ENCODE measurements at places on chromosomes 6 and 20.

- DNase-seq: no peak
Measured at GRCh38 chr6:45442716-45443115, 65.0 kb upstream of the SUPT3H start.

DNA sequence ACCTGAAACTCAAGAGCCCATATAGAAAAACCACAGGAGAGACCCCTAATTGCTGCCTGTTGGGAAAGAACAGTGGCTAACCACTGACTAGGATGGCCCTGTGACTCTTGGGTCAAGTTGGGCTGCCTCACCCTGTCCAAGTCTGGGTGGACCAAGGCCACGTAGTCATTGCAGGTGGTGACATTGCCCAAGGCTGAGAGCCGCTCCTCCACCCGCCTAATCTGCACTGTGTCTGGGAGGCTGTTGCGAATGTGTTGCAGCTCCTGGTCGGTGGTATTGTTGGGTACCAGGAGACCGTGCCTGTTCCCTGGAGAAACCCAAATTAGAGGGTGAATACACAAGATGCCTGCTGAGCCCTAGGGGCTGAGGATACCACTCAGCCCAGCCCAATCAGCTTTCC is 2.6 kb upstream of the MMP24OS start:
- no peak for DNase-seq

- DNase-seq: no peak
Measured at GRCh38 chr6:106534004-106534403, 95.3 kb downstream of the RTN4IP1 start.

- DNase-seq: no peak
Measured at GRCh38 chr6:5307058-5307457, 45.7 kb downstream of the FARS2 start.

- DNase-seq: no peak
Measured at GRCh38 chr6:140182821-140183220, 808.4 kb upstream of the CITED2 start.

- no peak for DNase-seq
Measured at GRCh38 chr20:35317416-35318210, 25.4 kb upstream of the FAM83C start.

- DNase-seq: no peak
Measured at GRCh38 chr6:89501222-89501621, 68.3 kb downstream of the ANKRD6 start.

GRCh38 chr6:161836643-161837448 is 563.0 kb upstream of the AGPAT4 start:
- no peak for DNase-seq

- no peak for DNase-seq
Measured at GRCh38 chr6:136112262-136112661, 137.8 kb downstream of the MTFR2 start.

DNA sequence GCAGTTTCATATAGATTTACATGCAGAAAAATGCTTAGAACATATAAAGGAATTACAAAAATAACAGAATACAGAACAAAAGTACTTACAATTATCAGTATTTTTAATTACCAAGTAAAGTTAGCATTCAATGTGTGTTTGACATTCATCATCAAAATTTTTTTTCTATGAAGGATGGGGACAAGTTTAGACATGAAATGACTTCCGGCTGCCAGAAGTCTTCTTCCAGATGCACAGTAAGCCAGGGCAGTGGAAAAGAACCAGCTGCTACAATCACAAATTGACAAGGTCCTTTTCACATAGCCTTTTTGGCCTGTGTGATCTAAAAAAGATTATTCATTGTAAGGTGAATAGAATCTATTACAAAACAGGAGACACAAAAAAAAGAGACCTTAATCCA is 73.8 kb downstream of the HUS1B start:
- DNase-seq: no peak

- DNase-seq: no peak
Measured at GRCh38 chr20:63132131-63132714, 83.7 kb downstream of the YTHDF1 start.
